ENCODE measurements at places on chromosomes 16 and 17.
A peak's percentile ranks its signal among the peaks of the same experiment; 100 is the strongest.

DNA sequence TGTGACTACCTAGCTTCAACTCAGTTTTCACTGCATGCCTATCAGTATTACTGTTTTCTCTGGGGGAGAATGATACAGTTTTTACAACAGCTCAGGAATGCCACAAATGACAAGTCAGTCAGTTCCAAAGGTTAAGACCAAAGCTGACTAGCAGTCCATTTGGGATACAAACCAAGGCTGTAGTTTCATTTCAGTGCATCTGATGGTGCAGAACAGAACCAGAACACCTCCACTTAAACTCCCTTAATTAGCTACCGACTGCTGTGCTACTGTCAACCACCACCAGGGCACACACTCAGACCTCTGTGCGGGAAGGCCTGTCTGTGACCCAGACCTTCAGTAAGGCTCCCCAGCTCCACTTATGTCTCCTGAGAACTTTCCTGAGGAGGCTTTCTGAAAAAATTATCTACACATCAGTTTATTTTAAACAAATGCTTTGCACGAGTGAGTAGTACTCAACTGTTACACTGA is 20.4 kb downstream of the NFE2L1 start:
- ATAC-seq: peak; percentile 25

DNA sequence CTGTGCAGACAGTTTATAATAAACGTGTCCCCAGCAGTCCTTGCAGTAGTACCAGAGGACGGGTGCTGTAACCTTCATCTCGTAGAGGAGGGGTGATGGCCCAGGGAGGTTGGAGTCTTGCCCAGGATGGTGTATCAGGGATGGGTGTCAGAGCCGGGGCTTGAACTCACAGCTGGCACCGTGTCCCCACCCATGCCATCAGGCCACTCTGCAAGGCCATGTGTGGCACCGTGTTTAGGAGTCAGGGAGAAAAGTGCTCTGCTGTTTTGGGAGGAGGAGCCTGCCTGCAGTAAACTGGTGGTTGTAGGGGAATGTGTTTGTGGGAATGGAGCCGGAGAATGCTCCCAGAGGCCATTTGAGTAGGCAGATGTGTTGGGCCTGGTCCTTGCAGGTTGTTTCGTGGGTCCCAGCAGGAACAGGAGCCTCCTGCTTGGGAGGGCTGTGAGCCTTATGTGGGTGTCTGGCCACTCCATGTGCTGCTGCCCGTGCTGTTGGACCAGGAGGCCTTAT is 1.7 kb downstream of the ADORA2B start:
- peak; percentile 6 for ATAC-seq

GRCh38 chr16:49464877-49465504 is 91.4 kb downstream of the C16orf78 start:
- ATAC-seq: no peak

GRCh38 chr17:29021226-29021625 is 15.4 kb upstream of the SEZ6 start:
- ATAC-seq: no peak

- no peak for ATAC-seq
Observed at GRCh38 chr17:77210331-77210730, 69.6 kb downstream of the SEC14L1 start.

DNA sequence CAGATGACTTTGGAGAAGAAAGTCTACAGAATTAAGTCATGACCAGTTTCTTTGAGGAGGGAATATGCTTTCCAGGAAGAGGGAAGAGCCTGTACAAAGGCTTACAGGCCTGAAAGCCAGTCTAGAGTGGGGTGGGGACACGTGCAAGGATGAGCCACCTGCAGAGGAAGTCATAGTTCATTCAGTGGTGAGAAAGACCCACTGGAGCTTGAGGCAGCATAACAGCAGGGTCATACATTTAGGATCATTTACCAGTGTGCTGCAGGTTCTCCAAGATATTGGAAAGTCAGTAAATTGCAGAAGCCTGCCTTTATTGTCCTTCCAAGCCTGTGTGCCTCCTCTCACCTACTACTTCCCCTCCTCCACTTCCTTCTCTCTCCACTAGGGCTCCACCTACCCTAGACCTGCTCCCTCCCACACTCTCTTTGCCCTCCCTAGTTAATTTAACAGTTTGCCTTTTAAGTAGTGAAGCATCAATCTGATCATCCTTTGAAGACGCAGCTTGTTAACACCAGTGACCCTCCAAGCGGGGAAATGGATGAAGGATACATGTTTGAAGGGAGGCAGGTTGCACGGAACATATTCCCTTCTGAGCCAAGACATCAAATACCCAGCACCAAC is 40.2 kb downstream of the CDRT15 start:
- ATAC-seq: no peak

DNA sequence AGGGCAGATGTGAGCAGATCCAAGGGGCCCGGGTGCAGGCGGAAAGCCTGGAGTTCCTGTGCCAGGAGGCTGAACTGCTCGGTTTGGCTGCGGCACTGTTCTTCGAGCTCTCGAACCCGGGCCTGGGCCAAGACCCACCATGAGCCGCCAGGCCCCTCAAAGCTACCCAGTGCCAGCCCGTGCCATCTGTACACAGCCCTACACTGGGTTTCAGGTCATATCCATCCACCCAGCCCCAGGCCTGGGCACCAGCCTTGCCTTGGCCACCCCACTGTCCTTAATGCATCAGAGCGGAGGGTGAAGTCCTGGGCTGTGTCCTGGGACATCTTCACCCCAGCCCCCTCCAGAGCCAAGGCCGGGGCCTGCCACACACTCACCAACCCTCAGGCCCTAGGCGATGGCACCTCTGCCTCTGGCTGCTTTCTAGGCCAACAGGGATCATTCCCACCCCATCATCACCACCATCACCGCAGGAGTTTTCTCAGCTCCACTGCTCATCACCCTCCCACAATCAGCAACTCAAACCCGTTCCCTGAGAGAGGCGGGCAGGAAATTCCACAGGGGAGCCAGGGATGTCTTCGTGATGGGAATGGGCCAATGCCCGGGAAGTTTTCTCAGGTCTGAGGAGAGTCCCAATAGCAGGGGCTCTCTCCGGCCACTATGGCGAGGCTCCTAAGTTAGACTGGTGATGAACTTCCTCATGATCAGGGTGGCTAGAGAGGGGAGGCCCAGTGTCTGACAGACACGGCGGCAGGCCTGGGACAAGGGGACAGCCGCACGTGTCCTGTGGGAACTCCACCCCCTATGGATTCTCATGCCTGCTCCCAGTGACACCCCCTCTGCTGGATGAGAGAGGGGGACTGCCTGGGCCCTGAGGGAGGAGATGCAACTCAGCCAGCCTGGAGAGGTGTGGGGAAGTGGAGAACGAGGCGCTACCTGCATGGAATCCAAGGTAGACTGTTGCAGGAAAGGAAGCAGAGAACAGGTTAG is 9.1 kb downstream of the TSPOAP1 start:
- no peak for ATAC-seq

DNA sequence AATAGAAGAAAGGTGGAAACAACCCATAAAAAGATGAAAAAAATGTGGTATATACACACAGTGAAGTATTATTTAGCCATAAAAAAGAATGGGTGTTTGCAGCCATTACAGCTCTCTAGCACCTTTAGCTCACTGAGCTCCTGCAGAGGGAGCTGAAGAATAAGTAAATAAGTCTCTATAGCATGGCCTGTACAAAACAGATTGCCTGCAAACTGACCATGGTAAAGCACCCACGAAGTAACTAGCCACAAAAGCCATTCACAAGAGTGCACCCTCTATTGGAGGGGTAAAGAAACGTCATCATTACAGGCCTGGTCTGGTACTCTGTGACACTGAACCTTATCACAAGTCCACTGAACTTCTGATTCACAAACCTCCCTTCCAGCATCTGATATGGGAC is 76.3 kb downstream of the USP32 start:
- no peak for ATAC-seq

- no peak for ATAC-seq
Observed at GRCh38 chr16:87075319-87075860, 241.8 kb downstream of the C16orf95 start.

DNA sequence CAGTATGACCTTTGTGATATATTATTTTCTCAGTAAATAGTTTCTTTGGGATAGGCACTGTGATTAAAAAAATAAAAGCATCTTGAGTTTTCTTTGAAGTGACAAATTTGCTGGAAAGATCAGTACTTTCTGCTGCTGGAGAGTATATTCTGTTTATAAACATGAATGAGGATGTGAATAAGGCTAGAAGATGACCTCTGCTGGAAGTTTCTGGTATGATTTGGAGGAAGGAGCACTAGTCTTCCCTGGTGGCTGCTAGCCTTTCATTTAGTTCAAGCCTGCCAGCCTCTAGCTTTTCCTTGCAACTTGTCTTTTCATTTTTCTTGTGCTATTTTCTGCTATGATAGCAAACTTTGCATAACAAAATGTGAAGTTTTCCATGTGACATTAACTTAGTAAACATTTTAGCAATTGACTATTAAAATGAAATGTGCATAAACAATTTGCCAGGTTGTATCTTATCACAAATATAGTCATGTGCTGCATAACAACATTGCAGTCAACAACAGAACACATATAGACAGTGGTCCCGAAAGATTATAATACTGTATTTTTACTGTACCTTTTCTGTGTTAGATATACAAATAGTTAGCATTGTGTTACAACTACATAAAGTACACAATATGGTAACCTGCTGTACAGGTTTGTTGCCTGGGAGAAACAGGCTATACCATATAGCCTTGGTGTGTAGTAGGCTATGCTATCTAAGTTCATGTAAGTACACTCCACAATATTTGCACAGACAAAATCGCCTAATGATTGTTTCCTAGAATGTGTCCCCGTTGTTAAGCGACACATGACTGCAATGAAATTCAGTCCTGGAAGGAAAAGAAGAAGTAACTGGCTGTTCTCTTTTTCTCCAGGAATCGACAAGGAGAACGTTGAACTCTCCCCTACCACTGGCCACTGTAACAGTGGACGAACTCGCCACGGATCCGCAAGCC is 18.1 kb upstream of the RAB11FIP4 start:
- peak; percentile 62 for ATAC-seq

GRCh38 chr16:3171855-3172593 is 16.0 kb upstream of the OR1F1 start:
- ATAC-seq: no peak

- peak; percentile 45 for ATAC-seq
Observed at GRCh38 chr16:77273-77806, 685 bp upstream of the MPG start.

DNA sequence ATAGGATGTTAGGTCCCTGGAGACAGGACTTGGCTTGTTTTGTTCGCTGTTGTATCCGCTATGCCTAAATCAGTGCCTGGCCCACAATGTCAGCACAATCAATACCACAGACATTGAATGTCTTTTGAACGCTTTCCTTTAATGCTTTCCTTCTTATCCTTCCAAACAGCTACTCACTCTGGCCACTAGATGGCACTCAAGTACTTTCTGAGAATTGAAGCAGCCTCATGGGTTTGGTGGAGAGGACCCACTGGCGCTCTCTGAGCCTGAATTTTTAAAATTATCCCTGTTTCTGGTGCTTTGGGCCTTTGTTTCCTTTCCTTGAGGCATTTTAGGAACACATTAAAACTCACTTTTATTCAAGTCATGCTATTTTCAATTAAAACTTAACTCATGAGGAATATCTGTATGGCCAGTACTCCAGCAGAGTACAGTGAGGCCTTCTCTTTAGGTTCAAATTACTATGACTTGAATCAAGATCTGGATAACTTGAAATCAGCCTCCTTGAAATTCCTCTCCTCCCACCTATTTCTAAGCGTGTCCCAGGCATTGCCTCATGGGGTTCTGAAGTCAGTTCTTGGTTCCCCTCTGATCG is 3.2 kb upstream of the NLRP1 start:
- ATAC-seq: no peak

DNA sequence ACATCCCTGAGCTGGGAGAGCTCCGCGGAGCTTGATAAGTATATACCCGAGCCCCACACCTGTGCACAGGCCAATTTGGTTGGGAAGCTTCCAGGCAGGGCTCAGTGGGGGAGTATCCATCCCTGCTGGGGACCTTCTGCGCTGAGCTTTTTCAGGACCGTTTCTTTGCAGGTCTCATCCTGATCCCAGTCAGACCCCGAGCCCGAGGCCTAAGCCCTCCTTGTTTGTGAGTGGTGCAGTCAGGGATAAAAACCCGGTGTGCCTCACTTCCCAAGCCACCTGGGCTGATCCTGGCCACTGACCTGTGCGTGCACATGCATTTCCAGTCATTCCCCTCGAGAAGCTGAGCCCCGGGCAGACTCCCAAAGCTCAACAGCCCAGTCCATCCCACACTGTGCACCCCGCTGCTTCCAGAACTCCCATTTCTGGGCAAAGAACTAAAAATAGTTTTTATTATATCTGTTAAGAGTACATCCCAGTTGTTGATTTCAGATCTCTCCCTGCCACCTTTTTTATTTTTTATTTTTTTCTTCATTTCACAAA is 27.3 kb upstream of the NAT9 start:
- ATAC-seq: no peak

GRCh38 chr16:154217-155030 is 2.0 kb downstream of the HBZ start:
- peak; percentile 8 for ATAC-seq

DNA sequence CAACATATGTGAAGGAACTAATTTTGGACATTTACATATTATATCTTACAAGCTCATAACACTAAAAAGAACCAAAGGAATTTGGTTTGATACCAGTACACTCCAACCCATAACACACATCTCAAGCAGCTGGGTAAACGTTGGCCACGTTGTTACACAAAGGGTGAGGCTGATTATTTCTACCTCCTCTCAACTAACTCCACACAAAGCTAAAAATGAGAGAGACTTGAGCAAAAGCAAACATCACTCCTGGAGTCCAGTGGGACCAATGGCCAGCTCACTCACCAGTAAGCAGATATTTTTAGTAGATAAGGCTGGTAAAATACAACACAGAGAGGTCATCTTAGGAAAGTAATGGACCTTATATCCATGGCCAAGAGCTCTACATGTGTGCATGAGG is 207.6 kb downstream of the MRTFB start:
- no peak for ATAC-seq

GRCh38 chr17:66645259-66645658 is 189.7 kb upstream of the CACNG5 start:
- ATAC-seq: no peak

DNA sequence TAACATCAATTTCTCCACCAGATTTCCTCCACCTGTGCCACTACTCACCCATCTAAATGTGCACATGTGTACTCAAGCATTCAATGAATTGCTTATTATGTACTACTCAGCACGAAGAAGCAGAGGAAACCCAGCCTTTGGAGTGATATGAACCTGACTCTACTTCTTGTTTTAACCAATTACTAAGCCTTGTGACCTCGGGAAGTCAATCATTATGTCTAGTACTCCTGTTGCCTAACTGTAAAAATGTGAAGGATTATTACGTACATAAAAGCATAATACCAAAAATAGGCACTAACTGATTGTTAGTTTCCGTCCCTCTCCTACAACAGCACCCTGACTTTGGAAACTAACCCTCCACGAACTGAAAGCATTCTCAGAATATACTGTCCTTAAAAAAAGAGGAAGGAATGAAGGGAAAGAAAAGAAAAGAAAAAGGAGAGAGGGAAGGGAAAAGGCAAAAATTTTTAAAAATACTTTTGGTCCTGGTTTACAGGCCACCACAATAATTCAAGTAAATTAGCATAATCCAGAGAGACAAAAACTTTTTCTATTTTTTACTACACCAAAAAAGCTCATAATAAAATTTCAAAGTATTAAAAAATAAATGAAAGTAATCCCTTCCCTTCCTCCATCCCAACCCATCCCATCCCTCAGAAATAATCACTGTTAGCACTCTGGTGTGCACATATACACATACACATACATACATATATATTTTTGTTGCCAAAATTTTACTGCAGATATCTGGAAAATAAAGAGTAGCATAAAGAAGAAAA is 53.6 kb downstream of the KANSL1 start:
- no peak for ATAC-seq
